ENCODE measurements at places on chromosomes 13 and 19.

- DNase-seq: no peak
Observed at GRCh38 chr19:35395382-35396199, 24.7 kb downstream of the GPR42 start.

DNA sequence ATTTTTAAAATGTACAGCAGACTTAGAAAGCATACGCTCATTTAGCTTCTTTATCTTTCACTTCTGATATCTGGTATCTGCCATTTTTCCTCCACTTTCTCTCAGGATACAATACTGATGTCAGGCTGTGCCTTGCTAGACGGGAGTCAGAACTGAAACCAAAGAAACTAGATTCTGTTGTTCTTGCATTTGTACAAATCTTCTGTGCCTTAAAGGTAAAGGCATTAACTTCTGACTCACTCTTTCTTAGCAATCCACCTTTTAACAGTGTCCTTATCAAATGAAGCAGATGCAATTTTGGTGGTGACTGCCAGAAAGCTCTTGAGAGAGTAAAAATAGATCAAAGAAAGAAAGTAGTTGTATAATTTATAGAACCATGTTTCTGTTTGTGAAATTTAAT is 370.4 kb downstream of the PCDH20 start:
- no peak for DNase-seq

DNA sequence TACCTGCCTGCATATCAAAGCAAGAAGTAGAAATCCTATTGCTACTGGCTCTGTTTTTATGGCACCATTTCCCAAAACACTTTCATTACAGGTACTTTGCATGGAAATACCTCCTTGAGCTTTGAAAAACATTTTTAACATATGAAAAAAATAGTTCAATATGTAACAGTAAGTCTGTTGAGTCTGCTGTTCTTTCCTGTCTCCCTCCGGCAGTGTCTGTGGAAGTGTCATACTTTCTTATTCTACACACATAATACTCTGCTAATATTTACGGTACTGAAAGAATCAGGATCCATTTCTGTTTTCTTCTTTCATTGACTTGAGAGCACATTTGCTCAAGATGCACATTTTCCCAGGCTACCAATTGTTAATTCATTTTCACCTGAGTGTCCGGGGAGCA is 8.2 kb upstream of the SERTM1 start:
- no peak for DNase-seq

GRCh38 chr13:83024955-83025594 is 857.2 kb downstream of the SLITRK1 start:
- DNase-seq: no peak

DNA sequence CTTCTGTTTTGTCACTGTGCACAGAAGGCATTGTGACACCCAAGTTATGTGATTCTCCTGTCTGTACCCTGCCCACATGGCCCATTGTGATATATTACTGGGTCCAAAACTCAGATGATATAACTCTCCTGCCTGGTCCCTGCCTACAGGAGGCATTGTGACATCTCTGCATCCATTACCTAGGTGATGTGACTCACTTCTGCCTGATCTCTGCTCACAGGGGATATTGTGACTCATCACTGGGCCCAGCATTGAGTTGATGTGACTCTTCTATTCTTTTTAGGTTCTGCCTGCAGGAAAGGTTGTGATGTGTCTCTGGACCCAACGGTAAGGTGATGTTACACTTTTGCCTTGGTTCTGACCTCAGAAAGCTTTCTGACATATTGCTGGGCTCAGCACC is 67.9 kb upstream of the ZNF724 start:
- DNase-seq: no peak

DNA sequence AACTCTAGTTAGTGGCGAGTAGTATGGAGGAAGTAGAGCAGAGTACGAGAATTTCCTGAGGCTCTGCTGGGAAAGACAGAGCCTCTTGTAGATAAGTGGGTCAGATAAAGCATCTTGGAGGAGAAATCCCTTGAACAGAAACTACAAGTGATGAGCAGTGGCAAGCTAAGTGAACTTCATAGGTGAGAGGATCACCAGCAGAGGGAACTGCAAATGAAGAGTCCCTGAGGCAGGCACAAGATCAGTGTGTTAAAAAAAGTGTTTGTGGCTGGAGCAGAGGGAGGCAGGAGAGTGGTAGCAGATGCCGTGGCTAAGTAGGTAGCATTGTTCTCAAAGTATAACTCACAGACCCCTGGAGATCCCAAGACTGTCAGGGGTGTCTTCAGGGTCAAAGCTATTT is 437.6 kb downstream of the HS6ST3 start:
- DNase-seq: no peak

DNA sequence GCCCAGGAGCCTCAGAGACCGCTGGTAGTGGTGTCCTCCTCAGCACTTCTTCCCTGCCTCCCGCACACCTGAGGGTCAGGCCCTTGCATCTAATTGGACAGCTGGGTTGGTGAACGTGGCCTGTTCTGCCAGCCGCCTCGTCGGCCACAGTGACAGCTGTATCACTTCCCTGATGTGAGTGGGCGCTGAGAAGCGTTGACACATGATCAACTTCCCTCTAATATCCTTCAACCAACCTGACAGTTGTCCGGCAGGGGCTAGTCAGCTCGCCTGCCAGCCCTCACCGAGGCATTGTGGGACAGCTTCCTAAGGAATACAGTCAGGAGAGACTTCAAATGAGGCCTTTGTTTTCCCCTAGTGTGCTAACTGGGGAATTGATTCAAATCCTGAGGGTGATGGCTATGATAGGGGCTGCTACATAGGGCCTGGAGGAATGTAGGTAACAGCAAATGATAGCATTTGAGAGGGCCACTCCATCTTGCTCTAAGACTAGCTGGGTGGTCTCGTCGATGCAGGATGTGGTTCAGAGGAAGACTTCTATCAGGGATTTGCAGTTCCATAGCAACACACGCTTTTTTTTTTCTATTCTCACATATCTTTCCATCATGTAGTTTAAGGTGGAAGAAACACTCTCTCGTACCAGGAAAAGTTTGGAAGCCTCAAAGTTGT is 230.8 kb downstream of the TSHZ3 start:
- no peak for DNase-seq

DNA sequence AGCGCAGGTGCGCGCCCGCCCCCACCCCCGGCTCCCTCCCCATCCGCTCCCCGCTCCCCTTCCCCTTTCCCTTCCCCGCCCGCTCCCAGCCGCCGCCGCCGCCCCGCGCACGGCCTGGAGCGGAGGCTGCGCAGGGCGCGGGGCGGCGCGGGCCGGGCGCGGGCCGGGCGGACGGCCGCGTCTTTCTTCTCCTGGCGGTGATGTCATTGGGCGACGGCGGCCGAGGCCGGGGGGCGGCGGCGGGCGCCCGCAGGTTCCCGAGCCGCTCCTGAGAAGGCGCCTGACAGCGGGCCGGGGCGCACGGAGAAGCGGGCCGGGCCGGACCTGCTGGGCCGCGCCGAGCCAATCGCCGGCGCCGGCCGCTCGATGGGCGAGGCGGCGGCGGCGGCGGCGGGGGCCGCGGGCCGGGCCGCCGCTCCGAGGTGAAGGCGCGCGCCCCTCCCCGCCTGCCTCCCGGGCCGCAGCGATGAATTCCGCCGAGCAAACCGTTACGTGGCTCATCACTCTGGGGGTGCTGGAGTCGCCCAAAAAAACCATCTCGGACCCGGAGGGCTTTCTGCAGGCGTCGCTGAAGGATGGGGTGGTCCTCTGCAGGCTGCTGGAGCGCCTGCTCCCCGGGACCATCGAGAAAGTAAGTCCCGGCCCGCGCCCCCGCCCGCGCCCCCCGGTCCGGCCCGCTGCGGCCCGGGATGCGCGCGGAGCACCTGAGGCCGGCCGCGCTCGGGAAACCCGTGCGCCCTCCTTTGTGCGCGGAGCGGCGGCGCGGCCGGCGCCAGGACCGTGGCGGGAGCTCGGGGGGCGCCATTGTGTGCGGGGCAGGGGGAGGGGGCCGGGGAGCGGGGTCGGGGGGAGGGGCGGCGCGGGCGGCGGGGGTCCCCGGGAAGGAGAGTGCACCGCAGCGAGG is at the start of gene ARHGEF7:
TSS of gene ARHGEF7 (plus strand) at position 250 of the 904 bp plus-strand sequence. CDS start at position 467, 217 bp downstream.
- no peak for DNase-seq

DNA sequence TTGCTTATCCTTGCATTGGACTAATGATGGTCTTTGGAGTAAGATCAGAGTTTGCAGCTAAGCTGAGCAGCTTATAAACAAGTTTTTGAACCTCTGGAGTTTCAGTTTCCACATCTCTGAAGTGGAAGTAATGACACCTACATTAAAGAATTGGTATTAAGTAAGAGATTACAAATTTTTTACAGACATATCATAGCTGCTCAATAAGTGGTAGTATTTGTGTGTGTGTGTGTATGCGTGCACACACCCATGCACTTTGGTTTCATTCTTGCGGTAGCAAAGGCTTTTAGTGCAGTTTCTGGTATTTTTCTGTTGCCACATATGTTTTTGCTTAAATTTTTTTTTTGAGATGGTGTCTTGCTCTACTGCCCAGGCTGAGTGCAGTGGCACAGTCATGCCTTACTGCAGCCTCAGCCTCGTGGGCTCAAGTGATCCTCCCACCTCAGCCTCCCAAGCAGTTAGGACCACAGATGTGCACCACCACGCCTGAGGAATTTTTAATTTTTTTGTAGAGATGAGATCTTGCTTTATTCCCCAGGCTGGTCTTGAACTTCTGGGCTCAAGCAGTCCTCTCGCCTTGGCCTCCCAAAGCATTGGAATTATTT is 4.5 kb downstream of the NAA16 start:
- DNase-seq: no peak

- DNase-seq: no peak
Observed at GRCh38 chr19:47469363-47469700, 2.4 kb downstream of the SLC8A2 start.

GRCh38 chr19:30512176-30513081 is 140.2 kb downstream of the ZNF536 start:
- DNase-seq: no peak

- no peak for DNase-seq
Observed at GRCh38 chr13:40384976-40385857, 281.2 kb downstream of the FOXO1 start.

DNA sequence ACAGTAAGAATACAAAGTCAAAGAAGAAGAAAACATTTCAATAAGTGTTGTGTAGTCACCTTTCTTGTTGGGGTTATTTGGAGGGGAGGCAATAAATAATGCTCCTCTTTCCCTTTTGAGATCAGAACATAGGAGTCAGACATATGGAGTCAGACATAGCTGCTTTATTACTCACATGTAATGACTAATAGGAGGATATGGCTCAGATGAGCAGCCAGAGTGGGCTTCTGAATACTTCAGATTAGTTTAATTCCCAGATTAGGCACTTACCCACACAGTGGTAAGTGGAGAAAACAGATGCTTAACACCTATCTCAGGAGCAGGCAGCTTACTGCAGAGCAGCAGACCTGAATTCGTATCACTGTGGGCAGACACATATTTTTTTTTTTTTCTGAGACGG is 31.7 kb upstream of the C1QTNF9B start:
- no peak for DNase-seq

DNA sequence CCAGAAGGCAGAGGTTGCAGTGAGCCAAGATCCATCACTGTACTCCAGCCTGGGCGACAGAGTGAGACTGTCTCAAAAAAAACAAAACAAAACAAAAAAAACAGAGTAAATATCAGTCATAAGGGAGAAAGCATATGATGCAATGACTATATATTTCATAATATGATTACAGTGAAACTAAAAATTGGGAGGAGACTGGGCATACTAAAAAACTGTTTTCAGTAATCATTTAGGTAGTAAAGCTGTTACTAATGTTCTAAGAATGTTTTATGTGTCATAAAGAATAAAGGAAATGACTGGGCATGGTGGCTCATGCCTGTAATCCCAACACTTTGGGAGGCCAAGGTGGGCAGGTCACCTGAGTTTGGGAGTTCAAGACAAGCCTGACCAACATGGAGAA is 15.9 kb downstream of the ZNF573 start:
- DNase-seq: no peak

- DNase-seq: no peak
Observed at GRCh38 chr13:99986741-99987140, 5.2 kb downstream of the ZIC2 start.

- no peak for DNase-seq
Observed at GRCh38 chr19:18777301-18778075, 13.6 kb downstream of the COMP start.

DNA sequence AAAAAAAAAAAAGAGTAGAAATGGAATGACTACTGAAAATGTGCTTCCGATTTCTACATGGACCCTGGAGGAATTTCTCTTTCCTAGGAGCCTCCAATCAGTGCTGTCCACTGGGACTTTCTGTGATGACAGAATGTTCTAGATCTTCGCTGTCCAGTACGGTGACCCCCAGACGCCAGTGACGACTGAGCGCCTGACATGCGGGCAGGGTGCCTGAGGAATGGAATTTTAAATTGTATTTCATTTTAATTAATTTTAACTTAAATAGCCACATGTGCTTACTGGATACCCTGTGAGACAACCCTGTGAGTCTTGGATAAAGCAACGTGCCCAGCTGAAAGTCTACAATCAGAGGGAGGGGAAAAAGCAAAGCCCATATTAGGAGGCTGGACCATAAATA is 4.1 kb upstream of the TLE6 start:
- DNase-seq: no peak

GRCh38 chr13:40376296-40376849 is 290.1 kb downstream of the FOXO1 start:
- DNase-seq: peak; percentile 78

DNA sequence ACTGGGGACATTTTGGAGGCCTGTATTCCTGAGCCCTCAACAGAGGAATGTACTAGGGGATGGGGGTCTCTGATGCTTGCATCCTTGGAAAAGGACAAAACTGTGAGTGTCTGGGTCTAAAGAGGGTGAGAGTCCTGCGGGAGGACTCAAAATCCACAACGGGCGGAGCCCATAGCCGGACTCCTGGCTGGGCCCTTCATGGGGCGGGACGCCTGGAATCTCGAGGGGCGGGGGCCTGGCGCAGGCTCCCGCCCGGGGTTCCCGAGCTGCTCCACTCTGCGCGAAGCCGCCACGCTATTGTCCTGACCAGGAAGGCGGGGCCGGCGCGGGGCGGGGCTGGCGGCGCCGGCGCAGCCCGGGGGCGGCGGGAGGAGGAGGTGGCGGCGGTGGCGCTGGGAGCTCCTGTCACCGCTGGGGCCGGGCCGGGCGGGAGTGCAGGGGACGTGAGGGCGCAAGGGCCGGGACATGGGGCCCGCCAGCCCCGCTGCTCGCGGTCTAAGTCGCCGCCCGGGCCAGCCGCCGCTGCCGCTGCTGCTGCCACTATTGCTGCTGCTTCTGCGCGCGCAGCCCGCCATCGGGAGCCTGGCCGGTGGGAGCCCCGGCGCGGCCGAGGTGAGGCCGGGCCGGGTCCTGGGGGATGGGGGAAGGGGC is at the start of gene APLP1:
TSS of gene APLP1 (plus strand) at position 403 of the 651 bp plus-strand sequence. CDS start at position 466, 63 bp downstream.
- DNase-seq: no peak

- DNase-seq: no peak
Observed at GRCh38 chr19:35665604-35666003, 713 bp upstream of the UPK1A start.

DNA sequence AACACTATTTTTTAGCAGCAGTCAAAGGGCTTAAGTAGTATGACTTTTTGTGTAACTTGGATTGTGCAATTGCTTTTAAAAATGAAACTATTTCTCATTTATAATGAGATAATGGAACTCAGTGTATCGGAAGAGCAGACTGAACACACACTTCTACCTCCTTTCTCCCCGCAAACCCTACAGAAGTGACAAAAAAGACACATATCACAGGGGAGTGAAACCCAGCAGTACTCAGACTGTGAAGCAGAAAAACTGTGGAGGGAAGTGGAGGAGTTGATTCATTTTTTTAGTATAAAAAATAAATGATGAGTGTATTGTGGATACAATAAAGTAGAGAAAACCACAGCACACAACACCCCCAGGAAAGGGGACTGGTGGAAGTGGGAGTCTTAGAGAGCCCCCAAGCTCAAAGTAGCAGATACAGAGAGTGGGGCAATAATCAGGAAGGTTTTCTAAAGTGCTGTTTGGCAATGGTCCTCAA is 9.7 kb downstream of the LPAR6 start:
- no peak for DNase-seq
